ENCODE measurements at places on chromosomes 6 and 20.
A peak's percentile ranks its signal among the peaks of the same experiment; 100 is the strongest.

DNA sequence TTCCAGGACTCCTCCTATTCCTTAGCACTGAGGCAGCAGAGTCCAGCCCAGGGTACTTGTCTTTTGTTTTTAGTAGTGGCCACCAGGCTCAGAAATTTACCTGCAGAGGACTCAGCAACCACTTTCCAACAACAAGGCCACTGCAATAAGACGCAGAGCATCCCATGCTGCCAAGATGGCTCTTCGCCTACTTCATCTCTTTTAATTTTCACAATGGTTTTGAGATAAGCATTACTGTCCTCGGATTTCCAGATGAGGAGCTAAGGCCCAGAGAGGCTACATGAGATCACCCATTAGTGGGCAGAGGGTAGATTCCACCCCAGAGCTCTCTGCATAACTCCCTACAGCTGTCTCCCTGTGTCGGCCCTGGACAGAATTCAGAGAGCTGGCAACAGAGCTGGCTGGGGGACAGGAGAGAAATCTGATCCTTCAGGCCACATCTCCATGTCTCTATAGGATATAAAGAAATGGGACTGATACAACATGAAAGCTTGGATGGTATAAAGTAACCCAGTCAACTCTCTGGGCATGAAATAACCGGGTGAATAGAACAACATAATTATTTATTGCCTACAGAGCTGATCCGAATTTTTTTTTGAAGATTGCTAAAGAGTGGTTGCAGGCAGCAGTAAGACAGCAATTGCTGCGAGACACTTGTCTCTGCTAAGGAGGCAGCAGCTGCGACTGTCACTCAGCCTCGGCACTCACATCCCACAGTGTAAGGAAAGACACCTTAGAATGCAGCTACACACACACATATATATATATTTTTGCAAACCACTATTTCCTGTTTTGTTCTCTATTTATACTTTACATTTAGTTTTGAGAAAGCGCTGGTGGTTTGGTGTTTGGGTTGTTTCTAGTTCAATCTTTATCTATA lies 37.2 kb downstream of the SCML4 start:
- no peak for DNase-seq

DNA sequence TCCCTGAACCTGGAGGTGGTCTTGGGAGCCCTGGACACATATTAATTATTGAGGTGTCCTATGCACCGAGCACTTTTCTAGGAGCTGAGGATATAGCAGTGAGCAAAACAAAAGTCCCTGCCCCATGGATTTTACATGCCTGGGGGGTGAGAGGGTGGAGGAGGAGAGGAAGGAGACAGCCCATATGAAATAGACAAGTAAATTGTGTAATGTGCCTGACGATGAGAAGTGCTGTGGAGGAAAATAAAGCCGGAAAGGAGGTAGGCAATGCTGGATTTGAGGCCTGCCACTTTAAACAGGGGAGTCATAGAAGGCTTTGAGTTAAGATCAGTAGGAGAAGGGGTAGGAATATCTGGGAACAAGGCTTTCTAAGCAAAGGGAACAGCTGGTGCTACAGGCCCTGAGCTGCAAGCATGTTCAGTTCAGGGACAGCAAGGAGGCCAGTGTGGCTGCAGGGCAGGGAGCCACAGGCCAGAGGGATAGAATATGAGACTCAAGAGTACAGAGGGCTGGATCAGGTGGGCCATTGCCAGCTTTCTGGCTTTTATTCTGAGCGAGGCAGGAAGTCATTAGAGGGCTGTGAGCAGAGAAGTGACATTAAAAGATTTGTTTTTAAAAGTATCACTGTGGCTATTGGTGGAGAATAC lies 19.1 kb upstream of the MYLIP start:
- DNase-seq, result no peak

- DNase-seq, result peak; percentile 30
Measured at GRCh38 chr6:13854716-13855250, 40.4 kb upstream of the MCUR1 start.

DNA sequence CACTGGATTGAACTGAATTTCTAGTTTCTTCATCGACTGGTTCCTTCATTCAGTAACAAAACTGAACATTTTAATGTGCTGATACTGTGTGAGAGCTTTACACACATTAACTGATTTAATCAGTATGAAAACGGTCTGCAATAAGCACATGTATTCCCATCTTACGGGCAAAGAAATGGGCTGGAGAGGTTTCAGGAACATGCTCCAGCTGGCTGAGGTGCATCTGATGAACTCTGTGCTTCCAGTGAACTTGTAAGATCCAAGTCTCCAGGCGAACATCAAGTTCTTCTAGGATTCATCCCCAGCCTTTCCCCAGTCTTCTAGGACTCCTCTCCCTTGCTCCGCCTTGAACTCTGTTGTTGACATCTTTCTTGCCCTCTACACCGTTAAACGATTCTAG lies 220.7 kb upstream of the AGPAT4 start:
- DNase-seq, result no peak

- no peak for DNase-seq
Measured at GRCh38 chr20:20215976-20216727, 151.8 kb upstream of the INSM1 start.

GRCh38 chr20:61803915-61804751 lies 261.5 kb downstream of the TAF4 start:
- no peak for DNase-seq

DNA sequence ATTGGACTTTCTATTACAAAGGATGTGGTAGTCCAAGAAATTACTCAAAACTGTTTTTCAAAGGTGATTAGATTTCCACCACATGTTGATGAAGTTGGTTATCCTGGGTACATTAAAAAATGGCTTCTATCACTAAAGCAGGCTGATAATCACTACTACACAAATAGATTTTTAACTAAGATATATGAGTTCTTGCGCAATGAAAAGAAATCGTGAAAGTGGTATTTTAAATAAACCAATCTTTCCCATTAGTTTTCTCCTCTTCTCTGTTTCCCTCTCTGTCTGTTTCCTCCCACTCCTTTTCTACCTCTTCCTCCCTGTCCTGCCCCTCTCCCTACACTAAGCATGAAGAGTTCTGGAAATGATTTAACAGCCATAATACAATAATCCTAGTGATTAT lies 487.9 kb upstream of the CITED2 start:
- no peak for DNase-seq

- DNase-seq, result no peak
Measured at GRCh38 chr6:134805168-134805567, 144.7 kb downstream of the ALDH8A1 start.

GRCh38 chr6:1597924-1598323 lies 11.8 kb upstream of the FOXC1 start:
- DNase-seq, result no peak

DNA sequence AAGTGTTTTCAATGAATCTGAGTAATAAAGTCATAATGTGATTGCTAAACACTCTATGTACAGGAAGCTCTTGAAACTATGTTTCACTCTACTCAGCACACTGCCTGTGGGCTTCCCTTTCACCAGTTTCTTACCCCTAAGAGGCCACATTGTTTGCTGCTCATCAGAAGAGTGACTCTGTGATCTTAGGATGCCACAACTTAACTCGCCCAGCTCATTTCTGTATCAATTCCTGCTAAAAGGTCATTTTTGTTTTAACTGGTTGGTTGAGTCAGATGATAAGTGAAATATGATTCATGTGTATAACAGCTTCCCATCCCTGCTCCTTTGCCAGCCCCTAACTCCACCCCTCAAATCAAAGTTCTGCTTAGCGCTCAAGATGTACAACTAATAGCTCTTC lies 9.8 kb upstream of the NDUFAF4 start:
- no peak for DNase-seq

- DNase-seq, result no peak
Measured at GRCh38 chr20:35297155-35297554, 4.9 kb upstream of the FAM83C start.
